ENCODE measurements at places on chromosomes 7 and 10.

GRCh38 chr7:151379534-151380198 lies 30.2 kb downstream of the WDR86 start:
- DNase-seq, result no peak

- no peak for DNase-seq
Observed at GRCh38 chr10:101564490-101564991, 23.5 kb downstream of the POLL start.

DNA sequence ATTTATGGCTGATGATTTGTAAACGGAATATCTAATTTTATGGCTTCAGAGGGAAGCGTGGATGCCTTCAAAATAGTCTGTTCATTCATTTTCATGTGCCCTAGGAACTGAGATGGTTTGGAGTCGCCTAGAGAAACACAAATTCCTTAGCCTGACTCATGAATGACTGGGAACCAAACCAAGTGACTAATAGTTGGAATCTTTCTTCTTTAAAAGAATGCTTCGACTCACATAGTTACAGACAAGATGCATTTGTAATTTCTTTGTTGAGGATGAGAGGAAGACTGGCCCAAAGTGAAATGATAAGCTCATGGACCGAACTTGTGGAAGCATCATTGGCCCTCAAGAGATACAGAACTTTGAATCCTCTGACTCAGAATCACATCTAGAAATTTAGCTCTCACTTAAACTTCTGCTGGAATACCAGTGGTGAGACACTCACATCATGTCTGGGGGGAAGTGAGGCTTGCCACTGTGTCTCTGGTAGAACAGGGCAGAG lies 1107.2 kb downstream of the NRG3 start:
- peak; percentile 96 for DNase-seq

DNA sequence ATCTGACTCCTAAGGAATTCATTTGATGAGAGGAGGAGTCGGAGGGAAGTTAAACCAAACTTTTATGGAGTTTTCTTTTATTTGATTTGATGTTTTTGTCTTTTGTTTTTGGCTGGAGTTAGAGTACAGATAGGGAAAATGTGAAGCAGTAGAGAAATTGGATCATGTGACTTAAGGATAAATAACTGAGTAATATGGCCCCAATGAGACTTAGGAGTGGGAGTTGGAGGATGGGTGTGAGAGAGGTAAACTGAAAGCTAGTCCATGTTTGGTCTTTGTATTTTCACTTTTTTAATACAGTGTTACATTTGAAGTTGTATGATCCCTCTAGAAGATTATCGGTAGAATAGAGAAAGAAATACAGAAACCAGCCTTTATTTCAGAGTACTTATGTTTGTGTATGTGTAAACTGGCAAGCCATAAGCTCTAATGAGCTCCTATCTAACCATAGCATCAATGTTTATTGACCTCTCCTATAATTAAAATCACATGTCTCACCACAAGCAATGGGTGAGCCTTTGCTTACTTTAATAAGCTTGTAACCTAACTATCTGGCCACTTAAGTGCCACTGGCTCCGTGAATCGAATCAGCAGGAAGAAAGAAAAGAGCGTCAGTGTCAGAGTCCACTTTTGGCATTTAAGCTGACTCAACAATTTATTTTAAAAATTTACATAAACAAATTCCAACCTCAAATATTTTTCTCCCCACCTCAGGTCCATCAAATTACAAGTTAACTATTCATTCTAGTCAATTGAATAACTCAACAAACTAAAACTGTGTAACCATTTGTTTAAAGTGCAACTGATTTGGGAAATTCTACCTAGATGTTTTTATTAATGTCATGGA lies 113.8 kb downstream of the EPDR1 start:
- DNase-seq, result no peak

DNA sequence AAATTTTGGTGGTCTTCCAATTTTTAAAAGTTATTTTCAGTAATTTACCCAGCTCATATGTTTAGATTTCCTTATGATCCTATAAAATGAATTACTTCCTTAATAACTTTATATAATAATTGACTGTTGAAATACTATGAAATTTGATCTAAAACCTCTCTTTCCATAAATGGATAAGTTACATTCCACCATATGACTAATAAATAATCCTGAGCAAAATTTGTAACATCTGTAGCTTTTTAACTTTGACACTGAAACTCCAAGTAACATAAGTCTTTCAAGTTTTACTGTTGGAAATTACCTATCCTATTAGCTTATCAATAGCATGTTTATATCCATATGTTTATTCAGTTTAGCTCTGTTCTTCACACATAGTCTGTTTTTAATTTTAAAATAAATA lies 85.3 kb downstream of the HECTD2 start:
- peak; percentile 42 for DNase-seq

- peak; percentile 85 for DNase-seq
Observed at GRCh38 chr10:43846187-43846680, 197.6 kb upstream of the ZNF32 start.

GRCh38 chr7:44284216-44284615 lies 41.2 kb downstream of the CAMK2B start:
- no peak for DNase-seq

Measured in fibroblast of skin of abdomen (primary cell).